ENCODE measurements at places on chromosomes 4 and X. TPM values are rescaled to one million over a fixed set of nuclear protein-coding genes. Genes with fewer than 3 reads are reported as not detected.

The SHROOM3 gene
- 22.8 TPM for total RNA-seq

The SLC26A1 gene
- not detected for total RNA-seq

DNA sequence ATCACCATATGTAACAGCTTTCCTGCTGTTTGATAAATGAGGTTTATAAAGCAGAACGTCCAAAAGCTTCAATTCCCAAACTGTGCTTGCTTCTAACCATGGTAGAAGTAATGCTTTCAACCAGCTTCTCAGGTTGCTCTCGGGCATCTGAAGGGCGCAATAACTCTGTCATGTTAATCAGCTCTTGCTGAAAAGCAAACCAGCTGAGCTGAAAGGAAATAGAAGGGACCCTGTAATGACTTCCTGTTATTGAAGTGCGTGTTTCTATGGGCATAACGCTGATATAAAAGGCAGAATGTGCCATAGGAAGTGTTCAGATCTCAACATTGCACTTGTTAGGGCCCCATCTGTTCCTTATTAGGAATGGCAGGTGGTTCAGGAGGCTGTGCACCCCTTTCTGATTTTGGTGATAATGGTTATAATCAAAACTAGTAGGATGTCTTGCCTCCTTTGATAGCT is 21.2 kb downstream of the HERC3 start:
- peak; percentile 47 for DNase-seq

DNA sequence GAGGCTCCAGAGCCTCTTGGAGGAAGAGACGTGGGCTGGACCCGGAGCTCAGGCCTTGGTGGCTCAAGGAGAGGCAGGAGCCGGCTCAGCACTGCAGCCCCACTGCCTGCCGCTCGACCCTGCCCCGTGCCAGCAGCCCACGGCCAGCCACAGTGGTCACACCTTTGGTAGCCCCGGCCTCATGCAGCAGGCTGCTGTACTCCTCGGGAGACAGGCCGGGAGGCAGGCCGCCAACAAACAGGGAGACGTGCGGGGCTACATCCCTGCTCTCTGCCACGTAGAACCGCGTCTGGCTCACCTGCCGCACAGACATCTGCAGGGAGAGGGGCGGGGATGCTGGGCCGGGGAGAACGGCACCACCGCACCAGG is 7.6 kb downstream of the DGKQ start:
- DNase-seq = no peak

The NOX1 gene
- total RNA-seq = not detected

DNA sequence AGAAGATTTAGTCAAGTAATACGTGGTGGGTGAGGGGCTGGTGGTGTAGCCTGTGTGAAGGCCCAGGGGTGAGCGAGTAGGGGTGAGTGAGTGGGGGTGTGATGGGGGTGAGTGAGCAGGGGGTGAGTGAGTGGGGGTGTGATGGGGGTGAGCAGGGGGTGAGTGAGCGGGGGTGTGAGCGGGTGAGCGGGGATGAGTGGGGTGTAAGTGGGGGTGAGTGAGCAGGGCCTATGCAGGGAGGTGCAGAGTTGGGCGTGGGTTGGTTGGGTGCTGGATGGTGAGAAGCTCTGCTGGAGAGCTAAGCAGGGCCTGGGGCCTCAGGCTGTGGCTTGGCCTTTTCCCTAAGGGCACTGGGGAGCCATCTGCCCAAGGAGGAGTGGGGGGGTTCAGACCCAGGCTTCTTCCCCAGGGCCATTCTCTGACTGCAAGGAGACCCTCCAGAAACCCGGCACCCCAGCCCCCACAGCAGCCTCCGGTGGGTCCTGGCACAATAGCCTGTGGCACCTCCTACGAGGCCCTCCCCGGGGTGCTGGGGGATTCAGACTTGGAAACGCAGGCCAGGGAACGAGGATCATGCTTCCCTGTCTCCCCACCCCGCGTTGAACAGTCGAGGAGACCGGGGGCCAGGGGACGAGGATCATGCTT is 30.4 kb downstream of the SH3TC1 start:
- DNase-seq = no peak

The UNC5C gene
- total RNA-seq = not detected

DNA sequence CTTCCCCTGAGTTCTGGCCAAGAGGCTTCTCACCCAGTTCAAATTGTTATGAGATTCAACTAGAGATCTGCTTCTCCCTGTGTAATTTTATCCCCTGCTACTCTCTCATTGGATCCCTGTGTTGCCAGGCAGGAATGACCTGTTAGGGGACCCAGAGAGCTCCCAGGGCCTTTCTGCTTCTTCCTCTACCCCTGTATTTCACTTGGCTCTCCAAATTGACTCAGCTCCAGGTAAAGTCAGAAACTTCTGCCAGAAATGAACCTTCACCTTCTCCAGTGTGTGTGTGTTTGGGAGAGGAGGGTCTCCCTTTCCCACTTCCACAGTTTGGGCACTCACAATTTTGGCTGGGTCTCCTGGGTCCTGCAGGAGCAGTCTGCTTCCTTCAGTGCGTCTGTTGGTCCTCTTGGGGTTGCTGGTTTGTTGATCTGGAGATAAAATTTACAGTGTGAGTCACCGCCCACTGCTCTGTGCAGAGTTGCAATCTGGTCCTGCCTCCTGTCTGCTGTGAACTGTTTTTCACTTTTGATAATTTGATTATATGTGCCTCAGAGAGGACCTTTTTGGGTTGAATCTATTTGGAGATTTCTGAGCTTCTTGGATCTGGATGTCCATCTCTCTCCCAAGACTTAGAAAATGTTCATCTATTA is 112.4 kb upstream of the EDA2R start:
- no peak for DNase-seq

DNA sequence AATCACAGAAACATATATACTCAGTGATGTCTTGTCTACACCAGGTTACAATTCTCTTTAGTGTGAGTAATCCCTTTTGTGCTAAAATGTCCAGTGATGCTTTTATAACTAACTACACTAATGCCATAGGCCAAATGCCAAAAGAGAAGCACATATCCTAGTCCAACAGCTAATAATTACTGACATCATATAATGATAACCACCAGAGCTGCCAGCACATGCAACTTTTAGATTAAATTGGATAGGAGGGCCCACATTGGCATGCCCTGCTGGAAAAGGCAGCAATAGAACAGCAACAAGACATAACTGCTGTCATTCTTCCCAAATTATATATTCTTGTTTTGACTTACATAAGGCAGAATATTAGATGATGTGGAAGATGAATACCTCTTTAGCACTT is 238.8 kb downstream of the KCNIP4 start:
- DNase-seq = no peak

The GPRIN3 gene
- total RNA-seq = not detected

DNA sequence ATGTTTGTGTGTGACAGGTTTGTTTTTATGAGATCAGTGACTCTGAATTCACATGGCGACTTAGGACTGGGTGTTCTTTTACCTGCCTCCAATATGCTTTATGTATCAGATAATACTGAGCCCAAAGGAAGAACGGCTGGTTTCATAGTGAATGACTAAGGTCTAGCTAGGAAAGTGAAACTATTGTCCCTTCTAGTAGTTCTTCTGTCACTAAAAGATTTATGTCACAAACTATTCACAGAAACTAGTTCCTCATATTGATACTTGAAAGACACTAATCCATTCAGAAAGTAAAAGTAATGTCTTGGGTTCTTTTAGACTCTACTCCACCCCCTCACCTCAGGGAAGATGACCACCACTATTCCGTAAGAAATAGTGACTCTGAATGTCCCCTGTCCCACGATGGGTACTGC is 81.7 kb downstream of the EGF start:
- DNase-seq = no peak

DNA sequence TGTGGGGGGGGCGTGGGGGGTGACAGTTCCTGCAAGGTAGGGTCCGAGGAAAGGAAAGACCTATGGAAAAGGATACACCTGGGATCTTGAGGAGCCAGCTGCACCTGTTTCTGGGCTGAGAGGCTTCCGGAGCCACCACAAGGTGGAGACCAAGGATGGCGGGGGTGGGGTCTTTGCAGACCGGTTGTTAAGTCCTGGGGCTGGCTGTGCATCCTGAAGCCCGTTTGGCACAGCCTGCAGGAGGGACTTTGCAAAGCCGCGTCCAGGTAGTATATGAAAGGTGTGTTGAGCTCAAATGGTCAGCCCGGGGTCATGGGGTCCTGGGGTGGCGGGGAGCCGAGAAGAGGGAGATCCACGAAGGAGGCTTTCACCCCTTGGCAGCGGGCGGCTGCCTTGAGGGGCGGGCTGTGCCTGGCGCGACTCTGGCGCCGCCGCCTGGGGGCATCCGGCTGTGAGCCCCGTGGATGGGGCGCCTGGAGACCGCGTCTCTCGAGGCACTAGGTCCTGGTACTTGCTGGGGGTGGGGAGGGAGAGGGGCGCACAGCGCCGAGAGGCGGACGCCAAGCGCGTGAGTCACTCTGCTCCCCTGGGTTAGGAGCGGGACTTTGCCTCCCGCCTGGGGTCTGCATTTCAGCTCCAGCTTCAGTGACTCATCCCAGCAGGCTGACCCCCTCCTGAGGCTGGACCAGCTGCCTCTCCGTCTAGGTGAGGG is 58.2 kb upstream of the DYNLT3 start:
- no peak for DNase-seq

DNA sequence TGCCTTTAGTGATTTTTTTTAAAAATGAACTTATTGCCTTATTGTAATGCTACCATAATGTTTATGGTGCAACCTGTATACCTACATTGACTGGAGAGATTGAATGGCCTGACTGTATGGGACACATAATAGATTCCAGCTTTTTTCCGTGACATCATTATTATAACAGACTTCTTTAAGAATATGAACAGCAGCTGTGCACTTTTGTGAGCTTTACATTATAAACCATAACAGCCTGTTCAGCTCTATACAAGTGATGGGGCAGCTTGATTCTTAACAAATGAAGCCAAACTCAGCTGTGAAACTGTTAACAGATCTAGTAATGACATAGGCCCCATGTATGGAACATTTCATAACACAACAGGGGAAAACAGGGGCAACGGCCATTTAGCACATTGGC is 187.0 kb downstream of the BMPR1B start:
- no peak for DNase-seq

DNA sequence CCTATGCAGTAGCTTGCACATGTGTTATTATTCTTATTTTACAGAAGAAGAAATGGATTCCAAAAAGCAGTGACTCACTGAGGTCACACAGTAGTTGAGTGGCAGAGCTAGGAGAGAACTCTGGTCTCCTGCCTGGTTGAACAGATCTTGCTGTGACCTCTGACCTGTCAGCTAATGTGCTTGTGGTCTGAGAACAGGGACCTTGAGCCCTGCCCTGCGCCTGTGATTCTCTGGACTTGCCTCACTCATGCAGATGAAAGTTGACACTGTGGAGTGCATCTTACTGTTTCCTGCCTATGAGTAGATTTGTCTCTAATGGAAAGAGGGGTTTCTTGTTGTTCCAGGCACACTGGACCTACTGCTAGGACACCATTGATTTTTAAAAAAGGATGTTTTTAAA is 32.3 kb downstream of the ETNPPL start:
- DNase-seq = no peak

- no peak for DNase-seq
Measured at GRCh38 chr4:126136922-126137781, 822.4 kb downstream of the FAT4 start.

DNA sequence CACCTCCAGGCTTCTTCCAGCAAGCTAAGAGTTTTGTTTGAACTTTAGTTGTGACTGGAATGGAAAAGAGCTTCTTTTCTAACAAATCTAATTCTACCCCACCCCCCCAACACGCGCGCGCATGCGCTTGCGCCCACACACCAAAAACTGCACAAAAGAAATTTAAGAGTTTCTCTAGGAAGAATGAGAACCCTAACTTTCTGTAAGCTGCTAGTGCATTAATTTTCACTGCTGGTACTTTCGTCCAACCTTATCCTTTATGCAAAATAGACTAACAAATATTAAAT is 9.0 kb upstream of the INTU start:
- DNase-seq = no peak

The ASB5 gene
- total RNA-seq = not detected

- DNase-seq = peak; percentile 71
Measured at GRCh38 chrX:12011075-12011474, 127.2 kb upstream of the FRMPD4 start.

The ASB9 gene
- 1.0 TPM for total RNA-seq

DNA sequence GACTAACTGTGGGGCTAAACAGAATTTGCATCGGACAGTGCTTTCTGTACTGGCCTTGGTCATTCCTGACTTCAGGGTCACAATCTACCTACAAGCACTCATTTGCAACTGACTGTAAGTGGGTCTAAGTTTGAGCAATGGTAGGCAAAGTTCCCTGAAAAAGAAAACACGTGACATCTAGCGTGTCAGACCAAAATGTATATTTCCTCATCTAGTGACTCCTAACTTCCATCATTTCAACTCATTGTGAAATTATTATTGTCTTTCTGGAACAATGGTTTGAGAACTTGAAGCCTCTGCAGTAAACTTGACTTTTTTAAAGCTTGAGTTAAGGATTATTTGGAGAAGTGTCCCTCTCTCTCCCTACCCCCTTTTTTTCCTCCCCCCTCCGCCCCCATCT is 113.6 kb downstream of the MID1 start:
- DNase-seq = no peak

DNA sequence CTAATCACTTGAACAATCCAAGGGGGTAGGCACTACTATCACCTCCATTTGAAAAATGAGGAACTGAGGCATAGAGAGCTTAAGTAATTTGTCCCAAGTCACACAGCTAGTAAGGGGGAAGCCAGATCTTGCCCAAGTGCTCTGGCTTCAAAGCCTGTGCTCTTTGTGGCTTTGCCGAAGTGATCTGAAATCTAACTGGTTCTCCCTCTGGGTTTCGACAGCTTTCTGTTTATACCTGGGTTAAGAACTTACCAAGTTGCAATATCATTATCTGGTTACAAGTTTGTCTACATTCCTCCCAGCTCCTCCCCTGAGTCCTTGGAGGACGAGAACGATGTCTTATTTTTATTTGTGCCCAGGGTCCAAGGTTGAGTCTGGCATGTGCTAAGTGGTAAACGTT is 125.3 kb upstream of the RAI2 start:
- DNase-seq = no peak

DNA sequence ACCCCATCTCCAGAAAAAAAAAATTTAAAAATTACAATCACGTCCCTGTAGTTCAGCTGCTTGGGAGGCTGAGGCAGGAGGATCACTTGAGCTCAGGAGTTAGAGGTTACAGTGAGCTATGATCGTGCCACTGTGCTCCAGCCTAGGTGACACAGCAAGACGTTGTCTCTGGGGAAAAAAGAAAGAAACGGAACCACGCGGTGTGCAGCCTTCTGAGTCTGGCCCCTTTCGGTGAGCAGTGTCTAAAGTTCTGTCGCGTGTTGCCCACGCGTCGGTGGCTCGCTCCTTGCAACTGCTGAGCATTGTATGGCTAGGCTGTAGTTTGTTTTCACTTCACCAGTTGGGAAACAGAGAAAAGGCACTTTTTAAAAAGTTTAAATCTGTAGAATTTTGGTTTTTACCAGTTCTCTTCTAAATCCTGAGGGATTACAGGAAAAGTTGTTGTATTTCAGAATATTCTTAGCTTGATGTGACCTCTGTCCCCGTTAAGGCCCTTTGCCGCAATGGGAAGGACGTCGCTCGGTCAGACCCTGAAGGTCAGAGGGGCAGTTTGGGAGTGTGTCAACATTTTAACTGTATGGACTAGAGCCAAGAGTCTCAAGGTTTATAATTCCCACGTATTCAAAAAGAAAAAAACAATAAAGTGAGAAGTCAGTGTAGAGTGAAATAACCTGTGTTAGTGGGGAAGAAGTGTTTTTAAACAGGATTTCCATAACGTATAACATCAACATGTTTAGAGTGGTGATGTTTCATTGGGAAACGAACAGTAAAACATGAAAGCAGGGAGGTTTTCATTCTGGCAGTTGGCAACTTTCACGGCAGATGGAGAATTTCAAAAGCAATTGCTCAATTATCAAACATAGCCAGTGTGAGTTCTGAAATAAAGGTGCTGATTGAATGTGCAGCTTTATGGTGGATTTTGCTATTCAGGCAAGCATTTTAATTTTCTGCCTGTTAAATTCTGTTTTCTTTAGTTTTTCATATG is 45.8 kb upstream of the MSANTD1 start:
- no peak for DNase-seq
